Activated naive CD4-positive, alpha-beta T cell treated with anti-CD3 and anti-CD28 coated beads, Interleukin-2, amount 10 ng/mL, durations not matched to agents 5 hours and 36 hours (primary cell): ENCODE measurements at places on chromosomes 1 and 21. TPM values are rescaled to one million over a fixed set of nuclear protein-coding genes. Genes with fewer than 3 reads are reported as not detected.

The CD52 gene
- 1,759 TPM for total RNA-seq

The RIPK4 gene
- total RNA-seq = not detected

The ADAMTSL4 gene
- 0.38 TPM for total RNA-seq

The VAV3 gene
- 3.3 TPM for total RNA-seq

The CDK18 gene
- 0.68 TPM for total RNA-seq

The MCOLN2 gene
- 12.6 TPM for total RNA-seq
